Hematopoietic multipotent progenitor cell treated with erythropoietin and hydrocortisone succinate and interleukin-3 and kit ligand, for 17 days (in vitro differentiated cells): ENCODE measurements at places on chromosomes 16 and 17.

DNA sequence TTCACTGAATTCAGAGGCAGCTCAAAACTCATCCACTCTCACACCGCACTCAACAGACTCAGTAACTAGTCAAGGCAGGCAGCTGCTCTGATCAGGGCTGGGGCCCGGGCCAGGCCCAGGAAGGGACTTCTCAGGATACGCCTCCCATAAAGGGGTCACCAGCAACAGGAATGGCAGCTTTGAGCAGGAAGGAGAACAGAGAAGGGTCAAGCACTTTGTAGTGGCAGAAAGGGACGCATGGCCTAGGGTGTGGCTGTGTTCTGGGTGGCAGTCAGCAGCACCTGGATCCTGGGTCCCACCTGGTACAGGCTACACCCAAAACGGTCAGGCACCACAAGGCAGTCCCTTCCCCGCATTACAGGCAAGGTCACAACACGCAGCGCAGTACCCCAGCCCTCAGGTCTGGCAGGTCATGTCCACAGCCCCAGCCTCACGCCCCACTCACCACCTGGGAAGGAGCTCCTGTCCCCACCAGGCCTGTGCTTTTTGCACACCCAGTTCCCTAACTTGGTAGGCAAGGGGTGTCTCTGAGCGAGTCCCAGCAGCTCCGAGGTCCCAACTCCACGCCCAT lies 99.7 kb downstream of the ZNF778 start:
- no peak for DNase-seq

GRCh38 chr17:72152387-72152929 lies 31.6 kb downstream of the SOX9 start:
- DNase-seq, result no peak

GRCh38 chr17:17628388-17629008 lies 37.0 kb upstream of the PEMT start:
- no peak for DNase-seq

DNA sequence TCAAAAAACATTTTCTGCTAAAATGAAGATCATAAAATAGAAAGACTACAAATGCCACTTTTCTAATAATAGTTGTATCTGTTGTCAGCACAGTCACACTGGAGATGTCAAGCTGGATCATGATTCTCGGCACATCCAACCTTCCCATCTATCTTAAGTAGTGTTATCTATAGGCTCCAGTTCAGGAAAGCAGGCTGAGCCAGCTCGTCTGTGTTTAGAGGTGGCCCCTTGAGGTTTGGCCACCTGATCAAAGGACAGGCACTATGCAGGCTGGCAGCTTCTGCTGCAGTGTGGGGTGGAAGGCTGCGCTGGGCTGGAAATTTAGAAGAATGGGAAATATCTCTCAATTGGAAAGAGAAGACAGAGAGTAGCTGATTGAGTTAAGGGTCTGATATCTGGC lies 32.4 kb downstream of the SMYD4 start:
- DNase-seq, result no peak

DNA sequence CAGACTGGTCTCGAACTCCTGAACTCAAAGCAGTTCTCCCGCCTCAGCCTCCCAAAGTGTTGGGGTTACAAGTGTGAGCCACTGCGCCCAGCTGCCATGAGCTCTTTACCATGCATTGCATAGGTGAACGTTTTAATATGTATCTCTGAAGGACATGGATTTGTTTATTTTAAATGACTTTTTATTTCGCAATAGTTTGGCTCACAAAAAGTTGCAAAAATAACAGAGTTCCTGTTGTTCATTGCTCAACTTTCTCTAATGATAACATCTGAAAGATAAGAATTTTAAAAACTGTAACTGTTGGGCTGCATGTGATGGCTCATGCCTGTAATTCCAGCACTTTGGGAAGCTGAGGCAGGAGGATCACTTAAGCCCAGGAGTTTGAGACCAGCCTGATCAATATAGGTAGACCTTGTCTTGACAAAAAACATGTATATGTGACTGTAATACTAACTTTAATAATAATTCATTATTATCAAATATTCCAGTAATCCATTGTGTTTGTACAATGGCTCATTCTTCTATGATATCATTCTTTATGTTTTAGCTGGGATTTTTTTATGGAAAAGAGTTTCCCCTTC lies 80.1 kb downstream of the ABCC1 start:
- no peak for DNase-seq

- no peak for DNase-seq
These were observed 15.2 kb downstream of the RPH3AL start for GRCh38 chr17:337453-337852.

GRCh38 chr16:27321013-27321915 lies 7.5 kb downstream of the IL4R start:
- DNase-seq, result no peak

GRCh38 chr17:2238432-2239169 lies 65.0 kb downstream of the SMG6 start:
- no peak for DNase-seq

DNA sequence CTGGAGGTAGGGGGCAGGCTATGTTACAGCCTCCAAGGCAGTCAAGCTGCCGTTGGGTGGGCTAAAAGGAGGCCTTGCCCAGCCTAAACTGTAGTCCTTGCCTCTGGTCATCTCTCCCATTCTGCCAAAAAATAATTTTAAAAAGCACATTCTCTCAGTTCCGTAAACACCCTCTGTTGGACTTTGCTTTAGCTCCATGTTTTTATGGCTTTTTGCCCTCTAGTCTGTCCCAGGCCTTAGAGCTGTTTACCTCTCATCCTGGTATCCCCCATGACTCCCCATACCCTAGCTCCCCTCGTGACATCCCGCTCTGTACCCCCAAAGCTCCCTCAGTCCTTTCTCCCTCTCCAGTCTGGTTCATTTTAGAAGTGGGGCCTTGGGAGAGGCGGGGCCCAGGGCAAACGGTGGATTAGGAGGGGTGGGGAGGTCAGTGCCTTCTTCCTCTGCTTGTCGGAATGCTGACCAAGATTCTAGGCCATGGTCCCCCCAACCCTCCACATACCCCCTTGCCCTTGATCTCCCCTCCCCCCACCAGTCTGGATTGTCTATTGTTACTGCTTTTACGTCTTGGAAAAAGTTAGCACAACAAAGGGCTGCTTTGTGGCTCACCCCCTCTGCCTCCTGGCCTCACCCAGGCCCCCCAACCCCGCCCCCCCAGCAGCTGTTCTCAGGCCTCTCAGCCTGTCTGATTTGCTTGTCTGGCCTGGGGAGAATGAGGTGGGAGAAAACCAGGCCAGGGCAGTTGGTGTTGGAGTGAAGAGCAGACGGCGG lies 18.4 kb downstream of the GJD3 start:
- DNase-seq, result no peak

- DNase-seq, result no peak
These were observed 94.1 kb downstream of the RPGRIP1L start for GRCh38 chr16:53609536-53609935.
